ENCODE measurements at places on chromosomes 5 and 9.

DNA sequence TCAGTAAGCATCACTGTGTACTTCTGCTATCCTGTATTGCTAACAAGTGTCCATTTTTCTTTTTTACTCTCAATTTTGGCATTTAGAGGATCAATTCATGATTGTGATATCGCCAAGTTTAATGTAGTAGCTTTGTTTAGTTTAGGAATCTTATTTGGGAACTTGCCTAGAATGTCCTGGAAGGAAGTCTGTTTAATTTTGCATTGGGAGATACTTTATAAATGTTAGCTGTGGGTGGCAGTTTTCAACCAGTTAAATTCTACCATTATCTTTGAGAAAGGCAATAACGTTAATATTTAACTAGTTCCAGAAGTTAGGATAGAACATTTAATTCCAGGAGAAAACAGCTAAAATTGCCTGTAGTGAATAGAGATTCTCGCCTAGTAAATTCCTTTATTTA lies 78.6 kb downstream of the PBX3 start:
- no peak for DNase-seq

DNA sequence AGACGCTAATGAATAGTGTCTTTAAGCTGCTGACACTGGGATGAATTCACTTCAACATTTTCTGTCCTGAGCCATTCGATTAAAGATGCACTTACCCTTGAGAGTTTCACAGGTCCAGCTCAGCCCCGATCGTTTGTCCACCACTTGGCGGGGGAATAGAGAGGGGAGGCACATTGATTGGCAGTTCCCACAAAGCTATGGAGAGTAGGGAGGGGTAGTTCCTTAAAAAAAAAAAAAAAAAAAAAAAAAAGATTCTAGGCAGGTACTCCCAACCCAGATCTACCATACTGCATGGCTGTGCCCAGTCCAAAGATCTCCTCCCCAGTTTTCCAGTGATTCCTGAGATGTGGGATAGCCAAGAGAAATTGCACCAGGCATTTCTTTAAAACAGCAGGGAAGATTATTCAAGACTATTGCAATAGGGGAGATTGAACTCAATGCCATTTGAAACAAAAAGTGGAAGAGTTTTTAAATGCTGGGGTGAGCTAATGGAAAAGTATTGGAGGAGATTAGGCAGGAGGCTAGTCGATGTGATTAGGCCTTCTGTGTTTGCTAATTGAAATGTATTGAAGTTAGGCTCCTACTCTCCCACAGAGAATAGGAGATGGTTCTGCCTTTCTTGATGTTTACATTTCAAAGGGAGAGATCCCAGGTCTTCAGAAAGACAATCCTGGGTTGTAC lies 2217.4 kb upstream of the WWC1 start:
- DNase-seq: no peak

GRCh38 chr5:9351546-9351945 lies 194.3 kb downstream of the SEMA5A start:
- DNase-seq: no peak

GRCh38 chr9:120561709-120562108 lies 18.3 kb downstream of the CDK5RAP2 start:
- no peak for DNase-seq

DNA sequence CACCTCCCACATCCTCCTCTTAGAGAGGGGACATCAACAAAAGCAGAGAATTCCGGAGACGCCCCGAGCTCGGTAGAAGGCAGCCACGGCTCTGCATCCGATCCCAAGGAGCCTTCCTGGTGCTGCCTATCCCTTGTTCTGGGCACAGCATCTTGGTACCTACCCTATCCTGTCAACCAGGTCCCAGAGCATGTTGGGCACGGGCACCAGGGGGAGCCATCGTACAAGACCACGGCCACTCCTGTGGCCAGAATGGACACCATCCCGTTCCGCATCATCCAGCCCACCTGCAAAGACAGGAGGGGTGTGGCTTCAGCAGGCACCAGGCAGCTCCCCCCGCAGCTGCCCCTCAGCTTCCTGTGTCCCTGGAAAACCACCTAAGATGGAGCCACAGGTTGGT lies 62.7 kb upstream of the ZNF354A start:
- DNase-seq: no peak

GRCh38 chr9:37904445-37905130 lies 661 bp upstream of the SLC25A51 start:
- DNase-seq: no peak
